Renal cortex interstitium (tissue), 15 donors: ENCODE measurements at places on chromosomes 5 and 9. TPM values are rescaled to one million over a fixed set of nuclear protein-coding genes. Genes with fewer than 3 reads are reported as not detected.

Gene LCN9
- not detected for polyA plus RNA-seq

Gene CCDC192
- 1.3 TPM for polyA plus RNA-seq

Gene ARHGEF37
- 7.7 TPM for polyA plus RNA-seq

Gene MYORG
- 8.9 TPM for polyA plus RNA-seq

Gene FGF1
- 16.4 TPM for polyA plus RNA-seq

Gene RAB3C
- 1.2 TPM for polyA plus RNA-seq

Gene ZFAND5
- polyA plus RNA-seq = 211 TPM

Gene CD14
- 8.4 TPM for polyA plus RNA-seq

Gene HSPB3
- 0.13 TPM for polyA plus RNA-seq

Gene CNTFR
- 49.5 TPM for polyA plus RNA-seq

Gene SLC45A2
- polyA plus RNA-seq = 0.47 TPM

Gene ADAMTS2
- 14.0 TPM for polyA plus RNA-seq

Gene C9orf152
- polyA plus RNA-seq = 0.30 TPM

Gene AFAP1L1
- polyA plus RNA-seq = 18.8 TPM

Gene PCDHAC2
- 0.64 TPM for polyA plus RNA-seq

Gene MYMK
- polyA plus RNA-seq = not detected

Gene AK8
- 4.1 TPM for polyA plus RNA-seq

Gene SLC6A18
- polyA plus RNA-seq = 3.4 TPM

Gene GFI1B
- 1.0 TPM for polyA plus RNA-seq

Gene SLC23A1
- polyA plus RNA-seq = 14.2 TPM

Gene TMEM174
- polyA plus RNA-seq = 17.2 TPM

Gene RORB
- 0.13 TPM for polyA plus RNA-seq

Gene SKP2
- 42.8 TPM for polyA plus RNA-seq

Gene CCL27
- 0.44 TPM for polyA plus RNA-seq

Gene GBGT1
- polyA plus RNA-seq = 3.0 TPM

Gene SPINK5
- 0.50 TPM for polyA plus RNA-seq
